SW 1271 (cell line): ENCODE measurements at places on chromosomes 13 and 19.

GRCh38 chr13:74052402-74052928 is 81.7 kb downstream of the KLF12 start:
- DNase-seq, result no peak

GRCh38 chr19:50777830-50778303 is 7.6 kb downstream of the GPR32 start:
- DNase-seq, result no peak

DNA sequence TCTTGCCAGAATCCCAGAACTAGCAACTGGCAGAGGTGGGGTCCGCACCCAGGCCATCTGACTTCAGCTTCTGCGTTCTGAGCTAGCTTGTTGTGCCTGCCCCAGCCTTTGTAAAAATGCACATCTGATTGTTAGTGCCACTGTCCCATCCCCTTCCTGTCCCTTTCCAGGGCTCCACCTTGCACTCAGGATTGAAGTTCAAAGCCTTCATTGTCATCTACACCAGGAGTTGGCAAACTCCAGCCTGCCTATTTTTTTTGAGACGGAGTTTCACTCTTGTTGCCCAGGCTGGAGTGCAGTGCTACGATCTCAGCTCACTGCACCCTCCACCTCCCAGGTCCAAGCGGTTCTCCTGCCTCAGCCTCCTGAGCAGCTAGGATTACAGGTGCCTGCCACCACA is 2.9 kb downstream of the THOP1 start:
- no peak for DNase-seq

GRCh38 chr19:10503002-10503789 is at the start of gene KEAP1:
Gene KEAP1, minus strand, starts transcription at chr19:10503356. Its CDS starts 3,323 bp downstream, at chr19:10500033.
- no peak for DNase-seq

DNA sequence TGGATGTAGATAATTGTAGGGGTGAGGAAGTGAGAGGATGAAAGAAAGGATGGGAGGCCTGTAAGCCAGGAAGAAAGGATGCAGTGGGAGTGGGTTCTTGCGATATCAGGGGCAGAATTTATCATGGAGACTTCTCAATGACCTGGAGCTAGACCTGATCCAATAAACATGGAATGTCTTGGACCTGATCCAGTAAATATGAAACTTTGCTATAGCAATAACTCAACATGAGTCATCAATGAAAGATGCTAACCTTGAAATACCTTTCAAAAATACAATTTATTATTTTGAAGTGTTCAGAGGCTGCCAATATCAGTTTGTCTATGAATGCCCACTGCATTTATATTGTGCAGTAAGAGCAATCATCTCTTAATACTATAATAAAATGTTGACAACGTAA is 279.5 kb downstream of the POU4F1 start:
- DNase-seq, result peak; percentile 10

GRCh38 chr13:50527188-50527587 is 316.3 kb downstream of the DLEU7 start:
- no peak for DNase-seq

GRCh38 chr19:4861147-4861546 is 6.3 kb downstream of the PLIN3 start:
- no peak for DNase-seq

DNA sequence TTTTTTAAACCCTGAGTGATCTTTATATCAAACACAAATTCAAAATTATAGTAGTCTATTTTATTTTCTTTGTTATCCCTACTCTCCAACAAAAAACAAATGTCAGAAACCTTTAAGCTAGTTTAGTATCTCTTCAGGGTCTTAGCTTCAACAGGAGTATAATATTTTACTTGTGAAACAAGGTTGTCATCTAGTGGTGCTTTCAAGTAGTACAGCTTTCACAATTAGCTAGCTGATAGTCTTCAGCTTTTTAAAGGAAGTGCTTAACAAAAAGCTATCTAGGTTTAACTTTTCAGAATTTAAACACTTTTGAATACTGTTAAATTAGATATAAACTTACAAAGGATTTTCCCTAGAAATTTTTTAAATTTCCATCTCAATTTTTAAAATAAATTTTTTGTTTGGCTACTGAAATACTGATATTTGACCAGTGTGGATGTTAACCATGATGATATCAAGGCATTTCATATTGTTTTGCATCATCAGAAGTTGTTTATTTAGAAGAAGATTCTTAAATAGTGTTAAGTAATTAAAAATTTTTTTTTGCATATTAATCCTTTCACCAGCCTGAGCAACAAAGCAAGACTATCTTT is 34.2 kb downstream of the TDRD3 start:
- DNase-seq, result peak; percentile 64

DNA sequence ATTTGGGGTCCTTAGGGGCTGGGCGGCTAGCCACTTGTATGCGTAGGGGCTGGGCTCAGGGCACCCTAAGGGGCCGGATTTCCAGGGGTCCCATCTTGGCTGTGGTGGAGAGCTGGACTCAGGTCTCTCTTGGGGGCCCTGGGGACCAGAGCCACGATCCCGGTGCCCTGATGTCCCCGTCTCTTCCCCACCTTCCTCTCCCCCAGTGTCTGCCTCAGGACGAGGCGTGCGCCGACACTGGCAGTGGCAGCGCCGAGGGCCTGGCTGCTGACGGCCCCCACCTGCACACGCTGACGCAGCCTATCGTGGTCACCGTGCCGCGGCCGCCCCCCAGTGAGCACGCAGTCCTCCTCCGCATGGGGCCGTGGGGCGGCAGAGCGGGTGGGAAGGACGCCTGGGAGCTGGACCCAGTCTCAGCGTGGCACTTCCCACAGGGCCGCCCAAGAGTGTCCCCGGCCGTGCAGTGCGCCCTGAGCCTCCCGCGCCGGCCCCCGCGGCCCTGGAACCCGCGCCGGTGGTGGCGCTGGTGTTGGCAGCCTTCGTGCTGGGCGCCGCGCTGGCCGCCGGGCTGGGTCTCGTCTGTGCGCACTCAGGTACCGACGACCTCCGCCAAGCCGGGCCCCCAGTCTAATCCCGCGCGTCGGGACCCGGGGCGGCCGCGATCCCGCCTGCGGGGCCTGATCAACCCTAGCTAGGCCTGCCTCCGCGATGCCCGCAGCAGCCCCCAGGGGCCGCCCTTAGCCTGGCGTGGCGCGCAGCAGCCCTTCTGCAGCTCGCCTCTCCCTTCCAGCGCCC is 2.7 kb upstream of the SNAPC2 start:
- DNase-seq, result peak; percentile 34
